ENCODE measurements at places on chromosomes 5 and 9.

DNA sequence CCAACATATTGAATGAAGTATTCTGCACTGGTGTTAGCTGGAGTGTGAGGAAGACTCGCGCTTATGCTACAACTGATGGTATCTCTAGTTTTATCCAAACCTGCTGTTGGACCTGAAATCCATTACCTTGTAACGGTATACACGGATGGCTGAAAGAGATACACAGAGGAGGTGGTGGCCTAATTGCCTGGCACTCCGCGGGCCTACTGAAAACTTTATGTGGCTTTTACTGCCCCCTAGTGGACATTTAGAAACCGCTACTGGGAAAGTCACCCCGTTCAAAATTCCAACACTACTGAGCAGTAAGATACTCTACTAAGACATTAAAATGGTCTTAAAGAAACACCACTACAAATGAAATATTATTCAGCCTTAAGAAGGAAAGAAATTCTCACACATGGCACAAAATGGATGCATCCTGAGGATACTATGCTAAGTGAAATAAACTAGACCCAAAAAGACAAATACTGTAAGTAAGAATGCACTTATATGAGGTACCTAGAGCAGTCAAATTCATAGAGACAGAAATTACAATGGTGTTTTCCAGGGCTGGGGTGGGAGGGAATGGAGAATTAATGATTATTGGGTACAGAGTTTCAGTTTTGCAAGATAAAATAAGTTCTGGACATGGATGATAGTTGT lies 100.4 kb downstream of the TTLL11 start:
- DNase-seq, result peak; percentile 9

DNA sequence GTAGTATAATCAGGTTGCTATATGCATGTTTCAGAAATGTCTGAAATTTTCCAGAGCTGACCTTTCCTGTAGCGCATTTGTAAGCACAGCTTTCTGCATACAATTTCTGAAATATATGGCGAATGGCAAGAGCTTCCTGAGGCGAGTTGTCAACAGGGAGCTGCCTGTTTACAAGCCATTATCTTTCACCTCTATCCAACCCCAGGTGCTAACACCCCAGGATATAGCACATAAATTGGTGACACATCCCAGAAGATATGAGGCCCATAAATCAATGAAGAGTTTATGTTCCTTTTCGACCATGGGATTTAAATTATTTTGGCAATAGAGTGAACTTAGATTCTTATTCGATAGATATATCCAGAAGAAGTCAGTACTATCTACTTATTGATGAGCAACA lies 379.8 kb downstream of the KDM4C start:
- no peak for DNase-seq

GRCh38 chr5:175706499-175706898 lies 48.6 kb downstream of the HRH2 start:
- DNase-seq, result no peak

DNA sequence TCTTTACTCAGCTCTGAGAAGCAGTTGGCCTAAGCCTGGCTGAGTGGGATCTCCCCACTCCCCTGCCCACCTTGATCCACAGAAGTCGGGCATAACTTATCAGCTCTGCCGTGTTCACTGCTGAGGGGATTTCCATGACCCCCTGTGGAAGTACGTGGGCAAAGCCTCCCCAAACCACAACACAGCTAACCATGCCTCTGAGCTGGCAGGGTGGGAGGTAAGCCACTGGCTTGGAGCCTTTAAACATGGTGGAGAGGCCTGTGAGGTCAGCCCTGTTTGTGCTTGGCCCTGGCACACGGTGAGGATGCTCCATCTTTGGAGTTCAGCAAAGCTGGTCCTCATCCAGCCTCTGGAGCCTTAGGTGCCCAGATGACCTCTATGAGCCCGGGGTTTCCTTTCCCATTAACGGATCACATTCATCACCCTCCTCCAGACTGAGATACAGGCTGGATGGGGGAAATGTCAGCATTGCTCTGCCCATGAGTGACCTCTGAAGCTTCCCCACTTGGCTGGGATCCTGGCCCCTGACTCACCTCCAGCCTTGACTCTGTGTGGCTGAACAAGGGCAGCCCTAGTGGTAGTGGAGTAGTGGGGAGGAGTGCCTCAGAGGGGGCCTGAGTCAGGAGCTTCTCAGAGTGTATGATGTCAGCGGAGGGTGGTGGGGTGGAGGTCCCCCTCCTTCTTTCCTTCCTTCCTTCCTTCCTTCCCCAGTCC lies 6.2 kb downstream of the PDLIM4 start:
- DNase-seq, result no peak

- DNase-seq, result no peak
Measured at GRCh38 chr9:131308452-131308851, 18.9 kb downstream of the PLPP7 start.

- no peak for DNase-seq
Measured at GRCh38 chr5:38595132-38595745, 38.8 kb upstream of the LIFR start.

- DNase-seq, result no peak
Measured at GRCh38 chr9:90827181-90827871, 25.7 kb downstream of the SYK start.

- DNase-seq, result no peak
Measured at GRCh38 chr5:158876263-158876942, 223.3 kb downstream of the EBF1 start.

DNA sequence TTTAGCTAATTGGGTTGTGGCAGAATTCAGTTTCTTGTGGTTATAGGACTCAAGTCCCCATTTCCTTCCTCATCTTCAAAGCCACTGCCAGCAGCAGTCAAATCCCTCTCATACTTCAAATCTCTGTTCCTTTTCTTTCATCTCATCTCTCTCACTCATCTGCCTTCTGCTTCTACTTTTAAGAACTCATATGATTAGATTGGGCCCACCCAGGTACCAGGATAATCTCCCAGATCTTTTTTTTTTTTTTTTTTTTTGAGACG lies 8.0 kb upstream of the REEP5 start:
- no peak for DNase-seq

DNA sequence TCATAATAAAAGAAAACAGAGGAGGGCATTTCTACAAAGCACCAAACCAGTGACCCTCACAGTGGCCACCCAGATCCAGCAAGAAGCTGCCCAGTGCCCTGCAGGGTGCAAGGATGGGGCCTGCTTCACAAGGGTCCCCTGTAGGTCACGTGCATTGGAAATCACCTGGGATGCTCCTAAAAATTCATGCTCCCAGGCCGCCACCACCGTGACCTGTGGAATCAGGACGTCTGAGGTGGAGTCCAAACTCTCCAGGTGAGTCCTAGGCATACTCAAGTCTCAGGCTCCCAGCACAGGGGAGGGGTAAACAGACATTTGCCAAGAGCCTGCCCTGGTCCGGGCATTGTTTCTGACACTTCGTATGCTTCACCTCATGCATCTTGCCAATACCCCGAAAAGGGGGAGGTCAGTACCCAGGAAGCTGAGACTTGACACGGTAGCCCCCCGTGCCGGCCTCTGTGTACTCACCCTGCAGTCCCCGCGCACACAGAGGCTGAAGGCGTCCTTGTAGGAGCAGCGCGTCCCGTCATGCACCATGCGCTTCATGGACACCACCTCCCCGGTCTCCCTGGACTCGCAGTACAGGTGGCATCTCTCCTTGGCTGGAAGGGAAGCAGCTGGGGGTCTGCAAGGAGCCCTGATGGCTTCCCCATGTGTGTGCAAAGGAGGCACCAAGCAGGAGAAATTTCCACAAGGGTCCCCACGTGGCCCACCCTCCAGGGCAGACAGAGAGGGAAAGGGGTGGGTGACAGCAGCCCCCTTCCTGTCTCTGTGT lies 75.5 kb downstream of the ZNF354C start:
- DNase-seq, result no peak

DNA sequence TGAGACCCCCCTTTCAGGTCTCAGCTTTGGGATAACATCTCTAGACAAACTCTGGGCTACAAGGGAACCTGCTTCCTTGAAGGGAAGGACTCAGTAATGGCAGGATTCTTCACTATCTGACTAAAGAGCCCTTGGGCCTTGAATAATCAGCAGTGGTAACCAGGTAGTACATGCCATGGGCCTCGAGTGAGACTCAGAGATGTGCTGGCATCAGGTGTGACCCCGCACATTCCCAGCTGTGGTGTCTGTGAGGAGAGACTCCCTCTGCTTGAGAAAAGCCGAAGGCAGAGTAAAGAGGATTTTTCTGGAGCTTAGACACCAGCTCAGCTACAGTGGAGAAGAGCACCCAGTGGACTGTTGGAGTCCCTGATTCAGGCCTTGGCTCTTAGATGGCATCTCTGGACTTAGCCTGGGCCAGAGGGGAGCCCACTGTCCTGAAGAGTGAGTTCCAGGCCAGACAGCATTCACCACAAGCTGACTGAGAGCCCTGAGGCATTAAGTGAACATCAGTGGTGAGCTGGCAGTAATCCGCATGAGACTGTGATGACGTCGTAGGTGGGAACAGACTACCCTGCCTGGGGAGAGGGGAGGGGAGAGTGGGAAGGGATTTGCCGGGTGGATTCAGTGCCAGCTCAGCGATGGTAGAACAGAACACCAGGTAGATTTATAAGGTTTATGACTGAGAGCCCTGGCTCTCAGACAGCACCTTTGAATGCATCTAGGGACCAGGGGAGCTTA lies 5.3 kb upstream of the ZNF782 start:
- DNase-seq, result no peak

DNA sequence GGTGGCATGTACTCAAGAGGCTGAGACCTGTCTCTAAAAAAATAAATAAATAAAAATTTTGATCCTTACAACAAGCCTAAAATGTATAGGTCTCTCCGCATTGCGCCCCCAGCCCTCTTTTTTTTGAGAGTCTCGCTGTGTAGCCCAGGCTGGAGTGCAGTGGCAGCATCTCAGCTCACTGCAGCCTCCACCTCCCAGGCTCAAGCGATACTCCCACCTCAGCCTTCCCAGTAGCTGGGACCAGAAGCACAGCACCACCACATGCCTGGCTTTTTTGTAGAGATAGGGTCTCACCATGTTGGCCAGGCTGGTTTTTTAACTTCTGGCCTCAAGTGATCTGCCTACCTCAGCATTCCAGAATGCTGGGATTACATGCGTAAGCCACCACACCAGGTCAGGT lies 2.2 kb upstream of the GARIN3 start:
- DNase-seq, result no peak

- DNase-seq, result no peak
Measured at GRCh38 chr9:33329117-33329563, 38.8 kb downstream of the NFX1 start.

DNA sequence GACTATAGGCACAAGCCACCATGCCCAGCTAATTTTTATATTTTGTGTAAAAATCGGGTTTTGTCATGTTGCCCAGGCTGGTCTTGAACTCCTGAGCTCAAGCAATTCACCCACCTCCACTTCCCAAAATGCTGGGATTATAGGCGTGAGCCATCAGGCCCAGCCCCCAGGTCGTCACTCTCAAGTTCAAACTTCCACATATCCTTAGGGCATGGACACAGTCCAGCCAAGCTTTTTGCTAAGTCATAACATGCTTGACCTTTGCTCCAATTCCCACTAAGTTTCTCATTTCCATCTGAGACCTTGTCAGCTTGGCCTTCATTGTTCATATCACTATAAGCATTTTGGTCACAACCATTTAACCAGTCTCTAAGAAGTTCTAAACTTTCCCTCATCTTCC lies 43.9 kb upstream of the ARAP3 start:
- DNase-seq, result no peak

- DNase-seq, result no peak
Measured at GRCh38 chr5:108432024-108432423, 50.1 kb upstream of the FBXL17 start.

- DNase-seq, result no peak
Measured at GRCh38 chr5:95237324-95237723, 47.6 kb downstream of the MCTP1 start.

GRCh38 chr5:108531367-108532128 lies 149.7 kb upstream of the FBXL17 start:
- DNase-seq, result no peak

GRCh38 chr9:6645355-6646292 lies at the start of gene GLDC:
GLDC (minus strand) TSS chr9:6645729; CDS start chr9:6645499, 230 bp downstream.
- peak; percentile 21 for DNase-seq

DNA sequence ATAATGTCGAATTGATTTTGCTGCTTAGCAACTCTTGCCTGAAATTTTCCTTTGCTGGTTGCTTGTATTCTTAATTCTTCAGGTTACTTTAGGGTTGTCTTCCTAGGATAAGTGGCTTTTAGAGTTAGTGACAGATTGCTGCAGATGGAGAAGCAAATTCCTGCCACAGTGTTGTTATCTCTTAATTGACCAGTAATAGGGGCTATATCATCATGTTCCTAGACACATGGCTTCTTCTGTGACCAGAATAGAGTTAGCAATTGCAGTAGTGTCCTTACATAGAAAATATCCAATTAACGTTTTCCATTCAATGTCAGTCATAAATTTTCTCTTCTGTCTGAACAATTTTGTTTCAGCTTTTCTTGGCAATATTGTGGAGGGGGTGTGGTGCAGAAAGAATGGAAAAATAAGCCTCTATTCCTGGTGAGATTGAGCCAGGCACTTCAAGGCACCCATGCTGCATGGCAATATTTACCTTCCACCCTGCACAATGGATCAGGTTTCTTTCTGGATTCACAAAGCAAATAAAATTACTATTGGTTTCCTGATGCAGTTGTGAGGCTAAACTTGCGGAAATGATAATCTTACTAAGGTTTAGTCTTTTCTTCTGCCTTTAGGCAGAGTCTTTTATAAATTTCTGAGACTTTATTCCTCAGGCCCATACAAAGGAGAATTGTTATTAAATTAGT lies 1481.5 kb downstream of the EFNA5 start:
- DNase-seq, result no peak

DNA sequence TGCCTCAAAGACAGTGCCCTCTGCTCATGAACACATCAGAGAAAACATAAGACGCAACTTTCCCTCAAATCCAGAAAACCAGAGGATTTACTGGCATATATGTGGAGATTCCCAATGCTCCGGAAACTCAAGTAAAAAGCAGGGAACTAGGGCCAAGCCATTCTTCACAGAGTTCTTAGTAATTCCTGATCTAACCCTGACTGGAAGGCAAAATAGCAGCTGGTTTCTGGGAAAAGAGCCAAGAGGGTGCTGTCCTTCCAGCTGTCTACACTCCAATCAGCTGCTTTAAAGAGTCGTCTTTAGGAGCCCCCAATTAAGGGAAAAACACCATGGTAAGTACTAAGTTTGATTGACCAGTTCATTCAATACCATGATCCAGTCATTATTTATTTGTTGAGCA lies 49.6 kb downstream of the GNA14 start:
- no peak for DNase-seq

GRCh38 chr9:69223605-69224004 lies 49.5 kb downstream of the TJP2 start:
- no peak for DNase-seq

GRCh38 chr9:136703276-136703860 lies 9.0 kb upstream of the DIPK1B start:
- DNase-seq, result no peak

DNA sequence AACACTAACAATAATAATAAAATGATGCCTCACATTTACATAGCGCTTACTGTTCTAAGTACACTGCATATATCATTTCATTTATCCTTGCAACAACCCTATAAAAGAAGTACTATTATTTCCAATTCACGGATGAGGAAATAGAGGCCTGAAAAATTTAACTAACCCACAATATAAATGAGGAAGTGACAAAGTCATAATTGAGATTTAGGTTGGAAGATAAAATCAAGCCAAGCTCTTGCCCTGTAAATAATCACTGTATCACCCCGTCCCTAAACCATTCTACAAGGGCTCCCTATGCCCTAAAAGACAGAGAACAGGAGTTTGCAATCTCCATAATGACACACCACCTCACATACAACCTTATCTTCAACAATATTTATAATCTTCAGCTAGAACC lies 49.6 kb downstream of the STRBP start:
- no peak for DNase-seq

Measured in CD4-positive, alpha-beta T cell (primary cell).